HT1080 (cell line): ENCODE measurements at places on chromosomes 1 and 21. TPM values are rescaled to one million over a fixed set of nuclear protein-coding genes. Genes with fewer than 3 reads are reported as not detected.

Gene NCAM2
- 0.07 TPM in 1 of 2 replicates, not detected in the other for total RNA-seq

Gene DCDC2B
- total RNA-seq, result not detected in 2 replicates

Gene TP73
- 0.27 TPM in 1 of 2 replicates, not detected in the other for total RNA-seq

Gene SYT2
- total RNA-seq, result 0.02 TPM in 1 of 2 replicates, not detected in the other

Gene CELA2A
- not detected in 2 replicates for total RNA-seq

Gene TNFRSF25
- total RNA-seq, result 12.9 and 14.7 TPM in 2 replicates

Gene UBASH3A
- total RNA-seq, result not detected in 2 replicates
